ENCODE measurements at places on chromosomes 3 and 15.

DNA sequence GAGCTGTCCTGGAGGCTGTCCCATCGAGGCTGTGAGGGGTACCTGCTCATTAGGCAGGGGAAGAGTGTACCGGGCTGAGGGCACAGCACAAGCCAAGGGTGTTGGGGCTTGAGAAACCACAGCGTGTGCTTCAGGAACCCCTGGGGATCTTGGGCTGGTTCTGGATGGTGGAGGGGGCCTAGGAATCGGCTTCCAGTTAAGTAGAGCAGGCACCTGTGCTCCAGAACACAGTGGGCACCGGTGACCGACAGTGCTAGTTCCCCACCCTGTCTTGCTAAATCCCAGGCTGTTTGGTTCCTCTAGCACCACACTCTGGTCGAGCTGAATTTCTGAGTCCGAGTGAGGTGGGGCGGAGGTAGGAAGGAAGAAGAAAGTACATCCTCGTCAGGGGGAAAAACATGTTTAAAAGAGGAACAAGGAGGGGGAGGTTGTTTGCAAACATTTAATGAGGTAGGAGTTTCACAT, 29.1 kb downstream of the SLC6A6 start:
- DNase-seq, result peak; percentile 83

- no peak for DNase-seq
These were observed 22.0 kb downstream of the SST start for GRCh38 chr3:187648177-187648576.

DNA sequence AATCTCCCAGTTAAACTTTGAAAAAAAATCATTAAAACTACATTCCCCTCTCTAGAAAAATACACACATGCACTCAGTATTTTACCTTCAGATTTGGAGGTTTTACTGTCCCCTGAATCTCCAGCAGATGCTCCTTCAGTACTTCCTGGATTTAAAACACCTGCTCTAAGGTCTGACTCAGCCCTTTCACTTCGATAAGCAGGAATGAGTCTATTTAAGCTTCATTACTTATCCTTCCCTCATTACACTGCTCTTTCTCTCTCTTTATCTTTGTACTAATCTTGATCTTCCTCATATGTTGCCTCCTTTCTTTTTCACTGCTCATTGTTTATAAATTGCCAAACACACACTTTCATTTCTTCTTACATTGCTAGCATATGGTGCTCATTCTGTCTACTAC, 443.9 kb downstream of the DIPK2A start:
- no peak for DNase-seq

DNA sequence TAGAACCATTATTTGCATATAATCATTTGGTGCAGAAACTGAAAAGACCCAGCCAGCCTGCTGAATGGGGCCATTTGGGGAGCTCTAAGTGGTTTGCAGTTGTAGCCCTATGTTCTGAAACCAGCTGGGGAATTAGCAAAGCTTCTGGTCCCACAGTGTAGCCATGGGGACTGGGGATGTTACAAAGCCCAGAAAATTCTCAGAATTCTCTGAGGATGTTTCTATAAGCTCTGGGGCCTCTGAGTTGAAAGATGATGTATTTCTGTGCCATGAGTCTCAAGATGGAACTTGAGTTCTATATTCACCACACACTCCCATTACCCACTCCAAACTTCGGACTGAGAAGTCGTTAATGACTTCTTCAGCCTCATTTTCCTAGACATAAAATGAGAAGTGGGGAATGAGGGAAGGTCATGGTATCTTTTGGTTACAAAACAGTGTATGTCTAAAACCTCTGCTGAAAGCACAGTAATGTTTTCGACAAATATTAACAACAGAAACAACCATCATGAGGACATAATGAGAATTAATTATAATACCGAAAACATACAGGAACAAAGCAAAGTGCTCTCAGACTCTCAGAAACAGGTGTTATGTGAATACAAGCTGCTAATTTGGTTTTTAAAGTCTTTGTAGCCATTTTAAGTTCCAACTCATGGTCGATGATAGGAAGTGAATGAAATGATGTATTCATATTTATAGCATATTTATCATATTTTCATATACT, 89.4 kb downstream of the RFTN1 start:
- DNase-seq, result no peak

DNA sequence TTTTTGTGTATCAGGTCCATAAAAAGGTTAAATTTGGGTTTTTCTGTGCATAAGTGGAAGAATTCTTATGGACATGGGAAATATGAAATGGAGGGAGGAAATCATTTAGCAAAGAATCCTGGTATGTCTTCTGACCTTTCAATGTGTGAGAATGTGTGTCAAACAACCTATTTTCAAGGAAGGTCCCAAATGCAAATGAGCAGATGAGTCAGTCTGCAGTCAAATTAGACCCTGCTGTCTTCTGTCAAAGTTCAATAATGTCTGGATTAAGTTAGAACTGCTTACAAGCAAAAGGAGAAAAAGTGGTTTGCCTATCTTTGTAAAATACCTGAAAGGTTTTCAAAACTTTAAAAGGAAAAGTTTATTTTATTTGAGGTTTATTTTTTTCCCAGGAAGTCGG, 15.3 kb downstream of the FBN1 start:
- DNase-seq, result no peak

GRCh38 chr15:48145923-48146322, 25.1 kb downstream of the SLC24A5 start:
- no peak for DNase-seq

GRCh38 chr15:53072077-53072476, 281.9 kb upstream of the ONECUT1 start:
- DNase-seq, result peak; percentile 84

DNA sequence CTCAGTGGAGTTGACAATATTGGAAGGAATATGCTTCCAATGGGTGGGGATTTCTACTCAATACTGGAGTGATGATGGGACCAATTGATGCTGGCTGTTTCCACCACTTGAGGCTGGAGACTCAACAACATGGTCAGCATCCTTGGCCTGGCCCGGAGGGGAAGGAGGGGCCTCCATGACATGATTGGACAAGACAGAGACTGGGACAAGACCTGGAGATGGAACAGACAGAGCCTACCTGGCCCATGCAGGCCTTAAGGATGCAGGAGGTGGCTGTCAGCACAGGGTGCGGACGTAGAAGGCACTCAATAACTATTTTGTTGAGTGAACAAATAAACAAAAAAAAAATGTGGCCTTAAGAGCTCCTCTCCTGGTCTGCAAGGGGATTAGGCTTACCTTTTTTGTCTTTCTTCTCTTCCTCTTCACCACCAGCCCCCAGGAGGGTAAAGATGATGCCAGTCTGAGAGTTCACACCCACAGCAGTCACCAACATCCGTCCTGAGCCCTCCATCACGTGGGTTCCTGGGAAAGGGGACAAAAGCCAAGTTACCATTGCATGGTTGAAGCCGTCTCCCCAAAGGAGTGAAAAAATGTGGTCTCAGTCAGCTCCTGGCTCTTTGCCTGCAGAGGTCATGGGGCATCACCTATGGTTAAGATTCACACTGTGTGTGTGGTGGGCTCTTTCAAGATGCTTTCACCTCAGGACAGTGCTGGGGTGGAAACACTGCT, 67.1 kb upstream of the SEC13 start:
- peak; percentile 10 for DNase-seq

- DNase-seq, result peak; percentile 67
These were observed 283.9 kb downstream of the RORA start for GRCh38 chr15:60945196-60945595.

GRCh38 chr3:36761779-36762178, 2.6 kb downstream of the DCLK3 start:
- DNase-seq, result no peak

GRCh38 chr3:76724706-76725105, 315.2 kb upstream of the ROBO2 start:
- DNase-seq, result no peak

DNA sequence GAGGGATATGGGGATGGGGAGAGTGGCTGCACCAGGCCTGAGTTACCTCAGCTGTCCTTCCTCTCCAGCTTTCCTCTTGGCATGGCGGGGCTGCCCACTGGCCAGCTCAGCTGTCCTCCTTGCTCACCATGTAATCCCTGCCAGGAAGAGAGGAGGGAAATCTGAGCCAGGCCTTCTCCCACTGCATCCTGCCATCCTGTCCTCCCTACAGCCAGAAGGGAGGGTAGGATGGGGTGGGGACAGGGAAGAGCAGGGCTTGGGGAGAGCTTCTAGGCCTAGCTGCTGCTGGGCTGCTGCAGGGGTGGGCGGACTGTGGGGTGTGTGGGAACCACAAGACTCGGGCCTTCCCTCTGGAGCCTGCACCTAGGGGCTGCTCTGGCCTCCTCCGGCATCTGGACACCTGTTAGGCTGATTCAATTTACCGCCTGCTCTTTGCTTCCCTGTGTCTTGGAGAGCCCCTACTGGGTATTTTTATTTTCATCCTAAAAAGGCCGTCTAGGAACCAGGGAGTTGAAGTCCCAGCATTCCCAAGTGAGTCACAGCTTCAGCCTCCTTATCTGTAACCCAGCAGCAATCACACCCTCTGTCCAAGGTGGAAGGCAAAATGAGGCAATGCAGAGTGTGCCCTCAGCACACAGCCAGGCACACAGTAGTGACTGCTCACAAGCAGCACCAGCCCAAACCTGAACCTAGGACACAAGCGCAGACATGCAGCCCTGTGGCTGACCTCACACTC, 13.1 kb upstream of the KY start:
- no peak for DNase-seq

- no peak for DNase-seq
These were observed 40.9 kb upstream of the FBXL22 start for GRCh38 chr15:63556246-63556645.

- peak; percentile 61 for DNase-seq
These were observed 1.1 kb downstream of the CMTM7 start for GRCh38 chr3:32392536-32393302.

DNA sequence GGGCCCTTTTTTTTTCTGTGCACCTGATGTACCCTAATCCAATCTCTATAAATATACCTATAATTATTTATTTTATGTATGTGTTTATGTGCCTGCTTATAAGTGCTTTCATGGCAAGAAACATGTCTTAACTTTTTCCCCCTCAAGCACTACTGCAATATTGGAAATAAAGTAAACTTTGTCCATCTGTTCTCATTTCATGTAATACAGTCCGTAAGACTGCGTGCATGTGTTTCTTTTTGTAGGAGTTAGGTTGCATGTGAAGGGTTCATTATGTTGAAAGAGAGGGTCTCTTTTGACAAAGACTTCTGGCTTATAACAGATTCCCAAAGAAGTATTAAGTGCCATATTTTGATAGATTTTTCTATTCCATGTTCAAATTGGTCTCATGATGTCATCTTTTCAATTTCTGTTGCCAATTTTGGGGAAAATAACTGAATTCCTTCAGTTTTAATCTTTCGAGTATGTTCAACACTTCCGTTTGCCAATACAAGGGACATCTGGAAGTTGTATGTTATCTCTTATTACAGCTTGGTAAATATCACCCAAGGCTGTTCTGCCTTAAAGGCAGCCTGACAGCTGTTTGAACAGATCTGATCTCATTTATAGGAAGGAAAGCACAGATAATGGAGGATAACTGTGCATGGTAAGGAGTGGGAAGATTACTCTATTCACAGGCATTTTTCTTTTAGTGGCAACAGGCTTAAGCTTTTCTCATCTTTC, 273.1 kb upstream of the SGO1 start:
- no peak for DNase-seq

DNA sequence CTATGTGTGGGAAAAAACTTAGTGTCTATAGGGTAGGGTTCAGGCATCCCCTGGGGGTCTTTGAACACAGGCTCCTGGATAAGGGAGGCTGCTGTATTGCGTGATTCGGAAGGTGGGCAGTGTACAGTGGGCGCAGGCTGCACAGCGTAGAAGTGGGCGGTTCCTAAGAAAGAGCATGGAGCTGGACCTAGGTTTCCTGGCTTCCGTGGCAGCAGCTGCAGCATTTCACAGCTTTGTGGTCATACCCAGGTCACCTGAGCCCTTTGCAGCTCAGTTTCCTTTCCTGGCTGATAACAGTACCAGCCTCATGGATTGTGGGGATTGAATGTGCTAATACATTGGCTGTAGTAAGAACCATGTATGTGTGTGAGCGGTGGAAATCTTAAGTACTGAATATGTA, 22.2 kb downstream of the CFAP100 start:
- no peak for DNase-seq

- no peak for DNase-seq
These were observed 38.0 kb downstream of the SENP2 start for GRCh38 chr3:185623939-185624665.

DNA sequence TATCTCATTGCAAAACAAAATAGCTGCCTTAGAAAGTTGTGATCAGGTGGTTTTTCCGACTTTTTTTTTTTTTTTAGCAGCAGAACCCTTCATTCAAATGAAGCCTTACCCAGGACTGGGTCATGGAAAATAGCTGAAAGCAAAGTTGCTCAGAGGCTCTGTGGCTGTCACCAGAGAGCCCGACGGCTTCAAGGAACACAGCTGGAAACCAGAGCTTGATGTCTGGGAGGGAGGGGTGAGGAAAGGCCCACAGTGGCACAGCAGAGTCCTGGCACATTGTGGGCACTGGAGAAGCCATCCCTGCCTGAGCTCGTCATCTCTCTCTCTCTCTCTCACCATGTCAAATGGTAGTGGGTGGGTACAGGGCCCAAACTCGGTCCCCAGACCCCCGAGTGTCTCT, 77.5 kb downstream of the RPN1 start:
- no peak for DNase-seq

GRCh38 chr15:74773329-74773728, 8.6 kb upstream of the CSK start:
- no peak for DNase-seq

DNA sequence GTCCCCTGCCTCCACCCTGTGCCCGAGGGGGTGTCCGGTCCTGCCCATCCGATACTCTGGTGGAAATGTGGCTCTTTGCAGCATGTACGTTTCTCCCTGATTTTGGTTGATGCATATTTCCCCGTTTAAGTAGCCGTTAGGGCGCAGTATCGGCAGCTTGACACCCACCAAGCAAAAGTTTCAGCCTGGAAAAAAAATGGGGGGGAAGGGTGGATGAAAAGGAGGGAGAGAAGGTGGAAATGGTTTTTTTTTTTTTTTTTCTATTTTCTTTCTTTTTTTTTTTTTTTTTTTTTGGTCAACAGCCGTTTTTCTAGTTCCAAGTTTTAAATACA, 1.3 kb downstream of the RAP2B start:
- DNase-seq, result peak; percentile 66

DNA sequence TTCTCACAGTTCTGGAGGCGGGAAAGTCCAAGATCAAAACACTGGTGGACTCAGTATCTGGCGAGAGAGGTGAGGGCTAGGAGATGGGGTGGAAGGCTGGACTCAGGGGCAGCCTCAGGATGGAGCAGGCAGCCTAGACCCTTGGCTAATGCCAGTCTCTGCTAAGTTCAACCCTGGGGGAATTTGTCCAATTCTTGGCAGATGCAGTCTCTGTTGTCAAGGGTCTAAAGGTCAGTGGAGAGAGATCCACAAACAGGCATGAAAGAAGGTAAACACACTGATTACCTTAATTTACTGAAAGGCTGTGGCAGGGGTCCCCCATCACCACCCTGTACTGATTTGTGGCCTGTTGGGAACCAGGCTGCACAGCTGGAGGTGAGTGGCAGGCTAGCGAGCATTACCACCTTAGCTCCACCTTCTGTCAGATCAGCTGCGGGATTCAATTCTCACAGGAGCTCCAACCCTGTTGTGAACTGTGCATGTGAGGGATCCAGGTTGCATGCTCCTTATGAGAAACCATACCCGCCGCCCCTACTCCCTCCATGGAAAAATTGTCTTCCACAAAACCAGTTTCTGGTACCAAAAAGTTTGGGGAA, 32.5 kb upstream of the RHCG start:
- DNase-seq, result no peak

GRCh38 chr3:15903759-15904720, 106.3 kb upstream of the ANKRD28 start:
- no peak for DNase-seq

Data from hematopoietic multipotent progenitor cell treated with erythropoietin and hydrocortisone succinate and interleukin-3 and kit ligand, for 4 days (in vitro differentiated cells).